Cortex of kidney (tissue), 1 donor: ENCODE measurements at places on chromosomes 5 and 9.

DNA sequence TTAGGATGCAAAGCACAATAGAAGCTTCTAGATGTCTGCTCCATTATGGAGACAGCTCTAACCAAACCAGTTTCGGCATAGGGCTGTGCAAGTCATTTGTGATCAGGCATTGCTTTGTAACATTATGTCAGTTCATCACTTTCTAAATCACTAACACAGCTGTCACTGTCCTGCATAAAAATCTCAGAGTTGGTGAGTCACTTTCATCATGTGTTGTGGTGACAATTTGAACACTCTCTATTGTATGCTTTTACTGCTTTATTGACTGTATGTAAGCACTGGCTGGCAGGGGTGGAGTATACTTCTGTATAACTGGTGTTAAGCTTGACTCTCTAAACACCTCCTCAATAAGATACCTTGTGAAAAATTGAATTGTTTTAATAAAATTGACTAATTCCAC, 77.9 kb downstream of the SLCO4C1 start:
- DNase-seq: no peak

- DNase-seq: no peak
Observed at GRCh38 chr5:148663509-148663908, 9.2 kb upstream of the HTR4 start.

DNA sequence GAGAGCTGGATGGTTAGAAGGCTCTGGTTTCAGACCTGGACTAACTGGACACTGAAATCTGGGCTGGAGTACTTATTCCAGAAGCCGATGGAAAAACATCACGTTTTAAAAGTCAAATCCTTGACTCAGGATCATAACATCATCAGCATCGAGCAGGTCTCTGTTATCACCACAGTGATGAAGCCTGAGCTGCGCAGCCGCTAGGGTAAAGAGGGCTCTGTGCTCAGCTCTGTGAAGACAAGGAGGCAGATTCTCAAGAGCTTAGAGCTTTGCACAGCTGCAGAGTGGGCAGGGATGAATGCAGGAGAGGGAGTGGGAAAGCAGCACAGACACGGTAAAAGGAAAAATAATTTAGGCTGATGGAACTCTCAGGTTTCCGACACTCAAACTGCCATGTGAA, 208.8 kb upstream of the TAS2R1 start:
- DNase-seq: no peak

DNA sequence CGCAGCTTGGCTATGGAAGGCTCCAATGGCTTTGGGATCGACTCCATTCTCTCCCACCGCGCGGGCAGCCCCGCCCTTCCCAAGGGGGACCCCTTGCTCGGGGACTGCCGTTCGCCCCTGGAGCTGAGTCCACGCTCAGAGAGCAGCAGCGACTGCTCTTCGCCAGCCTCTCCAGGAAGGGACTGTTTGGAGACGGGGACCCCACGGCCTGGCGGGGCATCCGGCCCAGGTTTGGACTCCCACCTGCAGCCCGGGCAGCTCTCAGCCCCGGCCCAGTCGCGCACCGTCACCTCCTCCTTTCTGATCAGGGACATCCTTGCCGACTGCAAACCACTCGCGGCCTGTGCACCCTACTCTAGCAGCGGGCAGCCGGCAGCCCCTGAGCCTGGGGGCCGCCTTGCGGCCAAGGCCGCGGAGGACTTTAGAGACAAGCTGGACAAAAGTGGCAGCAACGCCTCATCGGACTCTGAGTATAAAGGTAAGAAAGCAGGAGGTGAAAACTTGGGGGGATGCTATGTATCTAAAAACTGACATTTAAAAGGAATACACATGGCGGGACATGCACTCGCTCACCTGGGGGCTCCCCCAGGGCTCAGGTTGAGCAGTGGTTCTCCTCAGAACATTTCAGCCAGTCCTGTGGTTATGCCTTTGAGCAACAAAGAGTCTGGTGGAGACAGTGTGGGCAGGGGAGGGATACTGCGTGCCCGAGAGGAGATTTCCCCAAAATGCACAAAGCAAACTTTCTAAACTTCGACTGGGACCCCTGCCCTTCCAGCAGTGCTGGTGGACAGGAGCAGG, 579 bp downstream of the BARHL1 start:
- DNase-seq: no peak

- no peak for DNase-seq
Observed at GRCh38 chr5:133696782-133697507, 84.6 kb upstream of the FSTL4 start.

DNA sequence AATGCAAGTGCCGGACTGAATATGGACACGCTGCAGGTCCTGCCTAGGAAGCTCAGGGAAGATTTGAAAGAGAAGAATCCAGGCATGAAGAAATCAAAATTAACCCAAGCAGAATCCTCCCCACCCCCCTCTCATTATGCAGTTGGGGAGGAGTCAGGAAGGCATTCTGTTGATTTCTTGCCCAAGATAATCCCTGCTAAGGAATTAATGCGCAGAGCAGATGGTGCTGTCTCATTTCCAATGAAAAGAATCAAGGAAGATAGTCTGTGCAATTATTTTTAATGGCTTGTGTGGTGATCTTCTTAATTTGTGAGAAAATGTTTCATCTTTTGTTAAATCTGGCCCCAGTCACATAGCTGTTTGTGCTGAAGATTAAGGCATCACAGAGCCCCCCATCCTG, 145.0 kb downstream of the ZNF462 start:
- DNase-seq: no peak

DNA sequence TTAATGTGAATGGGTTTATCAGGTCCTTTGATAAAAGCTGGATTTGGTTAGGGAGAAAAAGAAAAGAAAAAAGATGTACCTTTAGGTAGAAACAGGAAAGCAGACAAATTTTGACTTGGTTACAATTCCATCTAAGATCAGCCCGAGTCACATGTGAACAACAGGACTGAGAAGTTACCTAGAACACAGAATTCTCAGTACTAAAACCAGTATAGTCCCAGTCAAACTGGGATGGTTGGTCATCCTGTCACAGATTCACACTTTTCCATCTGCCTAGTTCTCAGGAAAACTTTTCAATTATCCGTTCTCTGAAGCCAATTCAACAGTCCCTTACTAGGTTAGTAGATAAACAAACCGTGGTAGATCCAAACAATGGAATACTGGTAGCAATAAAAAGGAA, 190.3 kb upstream of the PTGER4 start:
- no peak for DNase-seq

GRCh38 chr5:34655354-34655991, 655 bp upstream of the RAI14 start:
- DNase-seq: no peak

DNA sequence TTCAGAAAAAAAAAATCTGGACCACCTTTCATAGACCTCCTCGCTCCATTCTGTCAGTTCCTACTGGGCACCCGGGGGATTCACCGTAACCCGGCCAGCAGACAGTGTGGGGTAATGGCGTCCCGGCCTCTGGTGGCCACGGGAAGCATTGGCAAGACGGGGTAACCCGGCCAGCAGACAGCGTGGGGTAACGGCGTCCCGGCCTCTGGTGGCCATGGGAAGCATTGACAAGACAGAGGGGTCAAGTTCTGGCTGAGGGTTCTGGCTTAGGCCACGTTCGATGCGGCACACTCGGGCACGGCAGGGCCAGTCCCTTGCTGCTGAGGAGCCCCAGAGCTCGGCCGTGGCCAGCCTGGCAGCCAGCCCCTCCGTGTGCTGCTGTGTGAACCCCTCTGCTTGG, 116.2 kb upstream of the RAPGEF1 start:
- no peak for DNase-seq

GRCh38 chr9:114484854-114485443, 20.3 kb downstream of the WHRN start:
- no peak for DNase-seq
